ENCODE measurements at places on chromosomes 2 and 18.

GRCh38 chr2:111657351-111657975 lies 226.5 kb downstream of the ANAPC1 start:
- DNase-seq, result no peak

DNA sequence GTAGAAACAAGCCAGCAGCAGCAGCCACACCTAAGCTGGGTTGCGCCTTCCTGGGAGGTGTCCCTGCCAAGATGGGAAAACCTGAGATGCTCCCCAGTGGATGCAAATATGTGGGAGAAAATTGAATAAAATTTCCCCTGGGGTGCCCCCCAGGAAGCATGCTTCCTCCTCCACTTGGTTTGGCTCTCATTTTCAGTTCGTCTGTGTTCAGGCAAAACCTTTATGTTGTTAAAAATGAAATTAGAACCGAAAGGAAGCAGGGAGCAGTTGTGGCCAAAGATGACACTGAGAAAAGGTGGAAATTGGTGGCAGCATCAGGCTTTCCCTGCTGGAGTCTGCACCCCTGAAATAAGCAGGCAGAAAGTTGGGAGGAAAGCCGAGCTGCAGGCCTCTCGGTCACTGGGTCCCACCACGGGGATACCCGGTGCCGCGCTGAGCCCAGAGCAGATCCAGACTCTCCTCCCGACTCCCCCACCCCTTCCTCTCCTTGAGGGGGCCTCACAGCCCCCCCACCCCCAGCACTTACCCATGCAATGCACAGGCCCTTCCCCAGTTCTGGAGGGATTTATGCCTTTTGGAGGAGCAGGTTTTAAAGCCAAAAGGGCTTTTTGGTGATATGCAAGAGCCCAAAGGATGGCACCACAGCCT lies 267.7 kb upstream of the SPRED2 start:
- DNase-seq, result no peak

DNA sequence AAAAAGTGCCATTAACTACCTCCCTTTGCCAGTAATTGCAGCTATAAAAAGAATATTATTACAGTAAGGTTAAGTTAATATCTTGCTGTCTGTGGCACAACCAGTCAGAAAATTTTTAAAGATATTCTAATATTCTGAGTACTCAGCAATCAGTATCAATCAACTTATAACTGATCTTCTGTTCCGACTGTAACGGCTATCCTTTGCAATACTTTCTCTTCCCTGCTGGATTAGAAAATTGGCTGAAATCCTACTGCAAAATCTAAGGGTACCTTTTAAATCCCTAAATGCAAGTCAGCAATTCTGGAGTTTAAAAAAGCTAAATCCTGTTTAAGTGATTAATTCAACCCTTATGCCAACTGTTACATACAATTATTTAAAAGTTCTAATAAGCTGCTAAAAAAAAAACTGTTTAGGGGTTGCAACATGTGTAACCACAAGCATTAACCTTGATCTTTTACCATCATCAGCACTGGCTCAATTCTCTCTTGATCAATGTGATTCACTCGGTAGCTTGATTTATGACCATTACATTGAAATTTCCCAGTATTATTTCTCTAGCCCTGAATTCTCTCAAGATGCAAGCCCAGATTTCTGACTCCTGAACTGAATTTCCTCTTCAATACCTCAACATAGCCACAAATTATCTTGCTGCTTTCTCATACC lies 20.5 kb downstream of the GAREM1 start:
- no peak for DNase-seq

- DNase-seq, result no peak
These were observed 271.7 kb downstream of the NDUFA10 start for GRCh38 chr2:239753401-239753837.

DNA sequence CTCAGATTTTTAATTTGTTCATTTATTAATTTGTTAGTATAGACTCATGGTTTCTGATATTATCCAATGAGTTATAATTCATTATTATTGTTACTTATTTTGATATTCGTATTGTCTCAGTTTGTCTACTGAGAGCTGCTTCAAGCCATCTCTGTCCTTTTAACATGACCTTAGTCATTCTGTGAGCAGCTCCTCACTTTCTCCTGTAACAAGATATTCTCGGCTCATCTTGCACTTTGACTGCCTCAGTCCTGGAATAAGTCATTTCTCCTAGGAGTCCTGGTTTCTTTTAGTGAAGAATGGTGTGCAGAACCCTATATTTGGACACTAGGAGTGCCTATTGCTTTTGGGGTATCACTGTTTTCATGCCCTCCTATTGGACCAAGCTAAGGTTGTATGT lies 13.2 kb downstream of the ASB1 start:
- DNase-seq, result no peak

DNA sequence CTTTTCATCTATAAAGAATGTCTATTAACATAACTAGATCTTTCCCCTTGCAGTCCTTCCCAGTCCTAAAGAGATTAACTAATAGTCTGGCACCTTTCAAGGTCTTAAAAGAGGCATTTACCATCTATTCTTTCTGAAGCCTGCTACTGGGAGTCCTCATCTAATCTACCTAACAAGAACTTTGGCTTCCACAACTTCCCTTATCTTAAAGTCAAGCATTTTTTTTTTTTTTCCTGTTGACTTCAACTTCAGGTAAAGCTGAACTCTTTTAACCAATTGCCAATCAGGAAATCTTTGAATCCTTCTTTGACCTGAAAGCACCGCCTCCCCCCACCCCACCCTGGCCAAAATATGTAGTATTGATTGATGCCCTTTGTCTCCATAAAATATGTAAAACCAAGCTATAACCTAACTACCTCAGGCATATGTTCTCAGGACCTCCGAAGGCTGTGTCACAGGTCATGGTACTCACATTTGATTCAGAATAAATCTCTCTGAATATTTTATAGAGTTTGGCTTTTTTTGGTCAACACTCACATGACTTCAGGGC lies 168.6 kb downstream of the PTPRM start:
- no peak for DNase-seq

- no peak for DNase-seq
These were observed 77.0 kb downstream of the CTIF start for GRCh38 chr18:48615566-48616401.

GRCh38 chr2:225765820-225766219 lies 366.3 kb downstream of the NYAP2 start:
- DNase-seq, result no peak

GRCh38 chr2:169743549-169743948 lies 9.9 kb downstream of the KLHL23 start:
- no peak for DNase-seq

DNA sequence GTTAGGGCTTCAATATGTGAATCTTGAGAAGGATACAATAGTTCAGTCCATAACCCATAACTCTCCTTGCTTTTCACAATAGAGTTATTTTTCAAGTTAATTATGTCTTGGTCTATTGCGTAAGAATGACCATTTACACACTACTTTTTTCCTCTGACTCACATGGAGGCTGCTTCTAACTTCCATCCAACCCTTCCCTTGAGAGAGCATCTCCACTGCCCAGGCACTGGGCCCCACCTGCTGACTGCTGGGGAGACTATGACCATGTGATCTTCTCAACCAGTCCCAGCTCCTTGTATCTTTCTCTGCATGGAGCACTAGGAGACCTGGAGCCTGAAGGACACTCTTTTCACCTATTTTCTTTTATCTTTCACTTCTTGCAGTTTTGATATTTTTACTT lies 251.5 kb downstream of the GPD2 start:
- no peak for DNase-seq

DNA sequence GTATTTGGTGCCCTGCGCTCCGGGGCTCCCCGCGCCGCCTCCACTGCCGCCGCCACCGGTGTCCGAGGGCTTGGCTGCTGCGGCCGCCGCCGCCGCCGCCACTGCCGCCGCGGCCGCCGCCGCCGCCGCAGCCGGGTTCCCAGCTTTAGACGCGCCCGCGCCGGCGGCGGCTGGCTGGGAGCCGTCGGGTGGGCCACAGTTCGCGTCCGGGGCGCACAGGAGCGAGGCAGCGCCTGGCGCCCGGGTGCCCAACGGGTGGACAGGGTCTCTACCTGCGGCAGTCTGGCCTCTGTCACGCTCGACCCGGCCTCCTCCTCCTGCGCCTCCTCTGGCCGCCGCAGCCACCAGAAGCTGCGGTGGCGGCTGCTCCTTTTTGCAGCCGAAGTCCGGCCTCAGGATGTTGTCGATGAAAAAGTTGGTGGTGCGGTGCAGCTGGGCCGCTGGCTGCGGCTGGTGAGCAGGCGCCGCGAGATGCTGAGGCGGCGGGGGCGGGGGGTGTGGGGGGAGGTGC lies 951 bp downstream of the EN1 start:
- no peak for DNase-seq

GRCh38 chr2:48173141-48173540 lies 266.8 kb upstream of the FBXO11 start:
- DNase-seq, result no peak

DNA sequence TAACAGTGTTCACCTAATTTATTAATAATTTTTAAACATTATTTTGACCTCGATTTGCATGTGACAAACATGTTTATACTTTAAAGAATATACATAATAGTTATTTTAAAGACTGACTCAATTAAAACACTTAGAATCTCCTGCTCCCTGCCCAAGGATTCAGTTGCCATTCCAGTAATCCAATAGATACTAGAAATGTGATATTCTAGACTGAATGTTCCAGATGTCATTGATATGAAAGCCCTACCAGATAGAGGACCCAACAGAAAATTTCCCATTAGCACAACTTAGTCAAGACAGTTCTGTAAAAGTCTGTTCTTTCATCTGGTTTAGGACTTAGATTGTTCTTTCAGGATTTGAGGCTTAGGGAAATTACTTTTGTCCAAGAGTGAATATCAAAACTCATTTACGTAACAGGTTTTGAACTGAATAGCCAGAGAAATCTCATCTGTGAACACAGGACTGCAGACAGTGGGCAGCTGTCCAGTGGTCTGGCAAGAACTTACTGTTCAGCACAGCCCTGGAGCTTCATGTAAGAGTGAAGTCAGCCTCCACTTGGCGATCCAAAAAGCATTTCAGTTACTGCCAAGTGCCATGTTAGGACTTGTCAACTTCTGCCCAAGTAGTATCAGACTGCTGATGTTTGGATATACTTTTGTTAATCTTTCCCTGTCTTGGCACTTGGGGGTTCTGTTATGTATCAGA lies 77.5 kb downstream of the OSBPL6 start:
- no peak for DNase-seq

DNA sequence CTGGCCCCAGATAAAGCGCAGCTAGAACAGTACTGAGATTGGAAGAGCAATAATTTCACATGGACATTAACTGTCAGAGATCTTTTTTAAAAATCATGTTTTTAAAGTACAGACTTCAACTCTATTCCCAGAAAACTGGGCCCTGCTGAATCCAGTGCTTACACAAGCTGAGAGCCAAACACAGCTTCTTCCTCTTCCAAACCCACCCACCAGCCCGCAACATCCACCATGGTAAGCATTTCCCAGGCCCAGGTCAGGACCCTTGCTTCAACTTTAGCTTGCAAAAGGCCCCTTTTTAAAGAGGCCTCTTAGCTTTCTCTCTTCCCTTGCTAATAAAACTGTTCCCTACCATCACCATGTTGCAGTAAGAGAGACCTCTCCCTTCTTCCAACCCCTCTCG lies 2.1 kb downstream of the AAK1 start:
- DNase-seq, result no peak

GRCh38 chr18:62280786-62281185 lies 44.3 kb upstream of the TNFRSF11A start:
- DNase-seq, result no peak

DNA sequence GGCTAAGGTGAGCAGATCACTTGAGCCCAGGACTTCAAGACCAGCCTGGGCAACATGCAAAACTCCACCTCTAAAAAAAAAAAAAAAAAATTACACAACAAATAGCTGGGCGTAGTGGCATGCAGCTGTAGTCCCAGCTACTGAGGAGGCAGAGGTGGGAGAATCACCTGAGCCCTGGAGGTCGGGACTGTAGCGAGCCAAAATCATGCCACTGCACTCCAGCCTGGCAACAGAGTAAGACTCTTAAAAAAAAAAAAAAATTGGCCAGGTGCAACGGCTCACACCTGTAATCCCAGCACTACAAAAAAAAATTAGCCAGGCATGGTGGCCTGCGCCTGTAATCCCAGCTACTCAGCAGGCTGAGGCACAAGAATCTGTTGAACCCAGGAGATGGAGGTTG lies 7.3 kb downstream of the STARD7 start:
- DNase-seq, result no peak

GRCh38 chr2:206000776-206001175 lies 85.2 kb downstream of the INO80D start:
- DNase-seq, result no peak

DNA sequence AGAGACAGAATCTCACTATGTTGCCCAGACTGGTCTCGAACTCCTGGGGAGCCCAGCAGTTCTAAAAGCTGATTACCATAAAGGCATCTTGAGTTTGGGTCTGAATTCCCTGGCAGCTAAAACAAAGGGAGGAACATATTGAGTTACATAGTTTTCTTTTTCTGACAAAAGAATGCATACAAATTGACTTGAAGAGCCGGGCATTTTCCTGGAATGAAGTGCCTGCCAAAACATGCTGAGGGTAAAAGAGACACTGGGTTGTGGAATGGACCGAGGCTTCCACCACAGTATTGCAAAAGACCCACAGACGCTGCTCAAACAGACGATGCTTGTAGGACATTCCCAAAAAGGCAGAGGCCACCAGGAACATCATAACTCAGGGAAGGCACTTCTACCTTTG lies 35.1 kb upstream of the ROCK2 start:
- no peak for DNase-seq

GRCh38 chr2:112877423-112877822 lies 33.5 kb upstream of the IL37 start:
- no peak for DNase-seq

DNA sequence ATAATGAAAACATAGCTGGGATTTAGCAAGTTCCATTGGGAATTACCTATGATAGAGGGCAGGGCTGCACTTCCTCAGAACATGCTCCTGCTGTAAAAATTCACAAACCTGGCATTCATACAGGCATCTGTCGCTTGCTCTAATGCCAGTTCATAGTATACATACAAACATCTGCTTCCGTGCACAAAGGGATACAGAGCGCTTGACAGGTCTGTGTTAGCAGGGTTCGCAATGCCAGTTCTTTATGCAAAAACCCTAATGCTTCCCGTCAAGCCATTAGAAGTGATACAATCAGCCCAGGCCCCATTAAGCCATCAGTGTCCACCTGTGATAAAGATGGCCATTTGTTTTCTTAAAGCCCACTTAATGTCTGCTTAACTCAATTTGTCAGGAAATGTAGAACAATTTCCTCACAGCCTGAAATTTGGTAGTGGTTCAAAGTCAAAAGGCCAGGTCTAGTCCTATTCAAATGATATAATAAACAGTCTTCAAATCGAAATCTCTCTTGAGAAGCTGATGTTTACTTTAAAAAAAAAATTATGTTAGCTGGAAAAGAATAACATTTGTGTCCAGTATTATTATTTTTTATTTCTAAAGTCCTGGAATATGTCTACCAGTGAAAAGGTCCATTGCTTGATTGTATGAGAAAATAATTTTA lies 556.3 kb downstream of the ARHGAP15 start:
- no peak for DNase-seq

DNA sequence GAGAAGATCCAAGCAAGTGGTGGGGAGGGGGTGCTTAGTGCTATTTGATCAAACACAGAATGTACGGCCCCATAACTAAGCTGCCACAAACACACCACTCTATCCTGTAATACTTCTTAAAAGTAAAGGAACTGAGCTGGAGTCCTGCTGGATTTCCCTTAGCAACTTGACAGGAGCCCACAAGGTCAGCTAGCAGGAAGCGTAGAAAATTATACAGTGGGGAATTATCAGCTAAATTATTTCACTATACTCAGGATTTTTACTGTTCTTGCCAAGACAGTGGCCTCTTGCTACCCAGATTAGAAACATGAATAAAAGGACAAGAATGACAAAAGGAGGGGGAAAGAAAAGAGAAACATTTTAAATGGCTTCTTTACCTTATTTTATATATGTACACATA lies 217.1 kb downstream of the ZNF521 start:
- DNase-seq, result no peak
